ENCODE measurements at places on chromosomes 13 and 19.

DNA sequence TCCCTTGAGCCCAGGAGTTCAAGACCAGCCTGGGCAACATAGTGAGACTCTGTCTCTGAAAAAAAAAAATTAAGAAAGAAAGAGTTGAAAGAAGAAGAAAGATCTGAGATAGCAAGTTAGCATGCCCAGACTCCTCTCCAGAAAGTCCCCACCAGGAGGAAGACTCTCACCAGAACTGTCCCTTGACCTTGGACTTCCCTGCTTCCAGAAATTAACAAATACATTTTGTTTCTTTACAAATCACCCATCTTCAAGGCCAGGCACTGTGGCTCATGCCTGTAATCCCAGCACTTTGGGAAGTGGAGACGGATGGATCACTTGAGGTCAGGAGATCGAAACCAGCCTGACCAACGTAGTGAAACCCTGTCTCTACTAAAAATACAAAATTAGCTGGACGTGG is 44.3 kb upstream of the KLF2 start:
- no peak for DNase-seq

DNA sequence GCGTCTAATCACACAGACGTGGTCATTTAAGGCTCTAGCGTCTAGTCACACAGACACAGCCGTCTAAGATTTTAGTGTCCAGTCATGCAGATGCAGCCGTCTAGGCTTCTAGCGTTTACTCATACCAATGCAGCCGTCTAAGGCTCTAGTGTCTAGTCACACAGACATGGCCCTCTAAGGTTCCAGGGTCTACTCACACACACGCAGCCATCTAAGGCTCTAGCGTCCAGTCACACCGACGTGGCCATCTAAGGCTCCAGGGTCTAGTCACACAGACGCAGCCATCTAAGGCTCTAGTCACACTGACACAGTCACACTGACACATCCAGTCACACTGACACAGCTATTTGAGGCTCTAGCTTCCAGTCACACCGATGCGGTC is 55.7 kb downstream of the KLF2 start:
- DNase-seq, result no peak

DNA sequence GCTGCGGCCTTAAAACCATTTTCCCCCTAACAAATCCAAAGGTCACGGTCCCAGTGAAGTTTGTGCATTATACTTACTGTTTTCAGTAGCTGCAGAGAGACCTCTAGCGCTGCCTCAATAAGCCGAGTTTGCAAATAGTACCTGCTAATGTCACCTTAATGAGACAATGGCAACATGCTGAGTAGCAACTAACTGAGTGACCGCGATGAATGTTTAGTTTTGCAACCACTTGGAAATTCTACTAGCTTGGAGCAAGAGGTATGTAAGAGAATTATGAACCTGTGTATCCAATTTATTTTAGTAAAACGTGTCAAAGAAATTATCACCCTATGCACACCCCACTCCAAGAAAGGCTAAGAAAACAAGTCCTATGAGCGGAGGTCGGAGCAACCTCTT is 1.2 kb downstream of the KPNA3 start:
- no peak for DNase-seq

- DNase-seq, result no peak
Measured at GRCh38 chr13:111388851-111389500, 68.5 kb downstream of the TEX29 start.

DNA sequence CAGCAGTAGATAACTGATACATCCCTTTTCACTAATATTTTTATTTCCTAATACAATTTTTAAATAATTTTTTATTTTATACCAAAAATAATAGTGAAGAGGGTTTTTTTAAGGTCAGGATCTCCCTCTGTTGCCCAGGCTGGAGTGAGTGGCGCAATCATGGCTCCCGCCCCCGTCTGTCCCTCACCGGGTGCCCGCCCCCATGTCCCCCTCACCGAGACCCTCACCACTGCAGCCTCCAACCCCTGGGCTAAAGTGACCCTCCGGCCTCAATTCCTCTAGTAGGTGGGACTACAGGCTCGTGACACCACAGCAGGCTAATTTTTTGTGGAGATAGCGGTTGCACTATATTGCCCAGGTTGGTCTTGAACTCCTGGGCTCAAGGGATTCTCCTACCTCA is 17.8 kb upstream of the ZNF846 start:
- DNase-seq, result no peak

DNA sequence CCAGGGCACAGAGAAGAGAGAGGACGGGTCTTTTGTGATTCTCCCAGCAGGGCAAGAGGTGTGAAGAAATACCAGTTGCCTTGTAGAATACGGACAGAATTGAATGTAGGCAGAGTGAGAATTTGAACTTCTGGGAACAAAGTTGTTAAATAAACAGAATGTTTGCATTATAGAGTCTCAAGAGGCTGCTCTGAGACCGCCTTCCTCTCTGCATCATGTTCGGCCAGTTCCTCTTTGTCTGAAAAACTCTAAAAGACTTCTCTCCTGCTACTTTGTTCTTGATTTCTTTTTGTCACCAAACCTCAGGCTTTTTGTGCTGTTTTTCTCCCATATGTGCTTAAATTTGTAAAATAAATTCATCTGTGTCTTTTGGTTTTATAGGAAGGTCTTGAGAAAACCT is 256.4 kb downstream of the DLEU7 start:
- no peak for DNase-seq

DNA sequence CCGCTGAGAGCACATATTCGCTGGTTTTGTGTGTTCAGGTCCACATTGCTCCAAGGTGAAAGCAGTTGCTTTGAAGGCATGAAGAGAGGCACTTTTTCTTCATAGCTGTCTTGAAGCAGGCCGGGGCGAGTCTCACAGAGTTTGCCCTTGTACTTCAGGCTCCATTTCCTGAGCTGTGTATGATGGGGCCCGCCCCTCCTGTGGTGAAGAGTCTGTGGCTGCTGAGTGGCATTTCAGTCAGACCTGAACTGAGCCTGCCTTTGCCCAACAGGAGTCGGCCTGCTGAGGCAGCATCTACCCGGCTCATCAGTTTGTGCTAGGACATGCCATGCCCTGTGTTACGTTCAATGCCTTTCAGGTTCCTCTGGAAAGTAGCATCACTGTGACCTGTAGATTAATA is 44.4 kb upstream of the C1QTNF9 start:
- no peak for DNase-seq

DNA sequence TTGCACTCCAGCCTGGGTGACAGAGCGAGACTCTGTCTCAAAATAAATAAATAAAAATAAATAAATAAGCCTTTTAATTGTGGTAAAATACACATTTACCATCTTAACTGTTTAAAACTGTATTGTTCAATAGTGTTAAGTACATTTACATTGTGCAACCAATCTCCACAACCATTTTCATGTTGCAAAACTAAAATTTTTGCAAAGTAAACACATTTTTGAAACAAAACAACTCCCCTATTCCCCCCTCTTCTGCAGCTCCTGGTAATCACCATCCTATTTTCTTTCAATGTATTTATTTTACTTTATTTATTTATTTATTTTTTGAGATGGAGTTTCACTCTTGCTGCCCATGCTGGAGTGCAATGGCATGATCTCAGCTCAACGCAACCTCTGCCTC is 5.8 kb upstream of the B9D2 start:
- DNase-seq, result no peak

GRCh38 chr13:37211487-37211886 is 106.0 kb upstream of the CSNK1A1L start:
- DNase-seq, result no peak

DNA sequence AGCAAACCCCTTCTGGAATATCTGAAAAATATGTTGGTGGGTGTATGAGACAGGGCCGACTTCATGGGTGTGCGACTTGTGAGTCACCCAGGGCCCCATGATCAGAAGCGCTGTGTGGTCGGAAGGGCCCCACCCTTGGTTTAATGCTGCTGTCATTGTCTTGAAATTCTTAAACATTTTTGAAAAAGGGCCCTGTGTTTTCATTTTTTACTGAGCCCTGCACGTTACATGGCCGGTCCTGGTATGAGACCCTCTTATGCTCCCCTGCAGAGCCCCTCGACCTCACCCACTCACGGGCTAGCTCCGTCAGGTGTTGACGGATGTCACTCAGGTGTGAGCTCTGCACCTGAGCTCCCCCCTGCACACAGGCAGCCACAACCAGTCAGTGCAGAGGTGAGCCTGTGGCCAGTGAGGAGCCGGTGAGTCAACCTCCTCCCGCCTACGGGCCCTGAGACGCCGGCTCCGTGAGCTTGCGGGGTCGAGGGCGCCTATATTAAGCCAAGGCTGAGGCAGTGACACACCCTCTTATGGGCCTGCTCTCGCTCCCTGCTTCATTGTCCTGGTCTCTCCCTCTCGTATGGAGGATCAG is 27.7 kb downstream of the GADD45B start:
- DNase-seq, result no peak
